NCI-H1092 (cell line): ENCODE measurements at places on chromosomes 3 and 15.

- no peak for DNase-seq
Observed at GRCh38 chr3:151987893-151988292, 114.5 kb downstream of the SUCNR1 start.

GRCh38 chr3:24490151-24490550, 4.5 kb downstream of the THRB start:
- no peak for DNase-seq

DNA sequence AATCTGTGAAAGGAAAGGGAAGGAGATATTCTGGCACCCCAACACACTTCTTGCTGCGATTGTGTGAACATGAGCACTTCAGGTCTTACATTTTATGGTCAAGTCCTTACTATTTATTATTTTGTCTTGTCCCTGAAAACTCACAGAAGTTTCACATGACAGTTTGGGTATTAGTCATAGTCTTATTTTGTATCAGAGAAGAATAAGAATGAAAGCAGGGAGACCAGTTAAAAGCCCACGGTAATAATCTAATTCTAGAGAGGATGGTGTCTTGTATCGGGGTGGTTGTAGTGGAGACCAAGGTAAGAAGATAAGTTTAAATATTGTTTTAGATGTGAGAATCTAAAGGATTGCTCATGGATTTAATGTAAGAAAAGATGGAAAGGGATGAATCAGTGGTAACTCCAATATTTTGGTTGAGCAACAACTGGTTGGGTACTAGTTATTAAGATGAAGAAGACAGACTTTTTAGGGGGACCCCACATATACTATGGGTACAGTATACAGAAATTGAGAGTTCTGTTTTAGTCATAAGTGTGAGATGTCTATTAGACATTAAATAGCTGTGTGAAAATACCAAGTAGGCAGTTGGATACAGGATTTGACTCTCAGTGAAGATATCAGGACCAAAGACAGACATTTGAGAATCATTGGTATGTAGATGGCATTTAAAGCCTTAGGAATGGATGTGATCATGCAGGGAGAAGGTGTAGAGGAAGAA, 227.6 kb downstream of the MFSD1 start:
- no peak for DNase-seq

GRCh38 chr15:72833561-72833960, 50.0 kb upstream of the ADPGK start:
- no peak for DNase-seq

DNA sequence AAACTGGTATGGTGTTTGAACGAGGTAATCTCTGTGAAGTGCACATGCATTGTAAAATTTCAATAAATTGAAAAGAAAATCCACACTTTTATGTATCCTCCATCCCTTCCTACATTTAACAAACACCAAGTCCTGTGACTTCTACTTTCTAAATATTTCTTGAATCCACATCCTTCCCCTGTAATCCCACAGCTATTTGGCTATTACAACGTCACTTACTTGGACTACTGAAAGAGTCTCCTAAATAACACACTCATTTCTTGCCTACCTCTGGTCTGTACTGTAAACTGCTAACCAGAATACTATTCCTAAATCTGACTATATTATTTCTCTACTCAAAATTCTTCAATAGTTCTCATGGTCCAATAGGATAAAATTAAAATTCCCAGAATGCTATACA, 176.1 kb downstream of the NEK10 start:
- DNase-seq: no peak

DNA sequence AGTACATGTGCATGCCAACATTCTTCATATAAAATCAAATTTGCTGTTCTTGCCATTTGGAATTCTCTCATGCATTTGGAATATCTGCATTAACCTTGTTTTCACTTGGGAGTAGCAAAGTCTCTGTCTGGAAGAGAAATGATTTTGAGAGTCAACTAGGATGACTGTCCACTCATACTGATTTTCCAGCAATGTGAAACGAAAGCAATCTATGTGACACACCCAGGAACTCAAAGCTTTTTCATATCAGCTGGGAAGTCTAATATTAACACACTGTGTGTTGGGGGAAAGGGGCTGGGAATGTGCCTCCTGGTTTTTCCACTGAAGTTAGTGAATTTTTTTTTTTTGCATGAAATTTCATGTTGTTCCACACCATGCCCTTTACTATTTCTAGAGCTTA, 124.9 kb downstream of the DUT start:
- no peak for DNase-seq

- DNase-seq: no peak
Observed at GRCh38 chr3:46695177-46695961, 1.9 kb upstream of the ALS2CL start.

GRCh38 chr3:179603831-179604230, 607 bp downstream of the MRPL47 start:
- DNase-seq: no peak

DNA sequence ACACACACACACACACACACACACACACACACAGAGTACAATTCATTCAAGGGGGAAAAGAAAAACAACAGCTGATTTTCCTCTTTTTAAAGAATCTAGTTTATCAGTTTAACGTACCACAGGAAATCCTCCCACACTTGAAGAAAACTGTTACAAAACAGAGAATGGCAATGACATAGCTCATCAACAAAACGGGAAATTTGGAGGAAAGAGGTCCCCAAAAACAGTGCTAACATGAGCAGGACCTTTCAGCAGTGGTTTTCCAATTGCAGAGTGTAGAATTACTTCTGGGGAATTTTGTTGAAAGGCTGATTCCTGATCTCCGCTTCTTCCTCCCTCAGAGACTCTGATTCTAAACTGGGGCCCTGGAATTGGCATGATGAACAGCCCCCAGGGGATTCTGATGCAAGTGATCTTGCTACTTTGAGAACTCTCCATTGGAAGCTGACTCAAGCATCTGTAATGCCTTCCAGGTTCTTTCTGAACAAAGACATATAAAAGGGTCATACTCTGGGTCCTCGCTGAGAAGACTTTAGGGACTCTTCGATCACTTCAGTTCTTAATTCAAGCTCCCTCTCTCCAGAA, 442.6 kb upstream of the PROK2 start:
- DNase-seq: no peak

GRCh38 chr3:101182734-101183133, 137.6 kb downstream of the IMPG2 start:
- DNase-seq: no peak

DNA sequence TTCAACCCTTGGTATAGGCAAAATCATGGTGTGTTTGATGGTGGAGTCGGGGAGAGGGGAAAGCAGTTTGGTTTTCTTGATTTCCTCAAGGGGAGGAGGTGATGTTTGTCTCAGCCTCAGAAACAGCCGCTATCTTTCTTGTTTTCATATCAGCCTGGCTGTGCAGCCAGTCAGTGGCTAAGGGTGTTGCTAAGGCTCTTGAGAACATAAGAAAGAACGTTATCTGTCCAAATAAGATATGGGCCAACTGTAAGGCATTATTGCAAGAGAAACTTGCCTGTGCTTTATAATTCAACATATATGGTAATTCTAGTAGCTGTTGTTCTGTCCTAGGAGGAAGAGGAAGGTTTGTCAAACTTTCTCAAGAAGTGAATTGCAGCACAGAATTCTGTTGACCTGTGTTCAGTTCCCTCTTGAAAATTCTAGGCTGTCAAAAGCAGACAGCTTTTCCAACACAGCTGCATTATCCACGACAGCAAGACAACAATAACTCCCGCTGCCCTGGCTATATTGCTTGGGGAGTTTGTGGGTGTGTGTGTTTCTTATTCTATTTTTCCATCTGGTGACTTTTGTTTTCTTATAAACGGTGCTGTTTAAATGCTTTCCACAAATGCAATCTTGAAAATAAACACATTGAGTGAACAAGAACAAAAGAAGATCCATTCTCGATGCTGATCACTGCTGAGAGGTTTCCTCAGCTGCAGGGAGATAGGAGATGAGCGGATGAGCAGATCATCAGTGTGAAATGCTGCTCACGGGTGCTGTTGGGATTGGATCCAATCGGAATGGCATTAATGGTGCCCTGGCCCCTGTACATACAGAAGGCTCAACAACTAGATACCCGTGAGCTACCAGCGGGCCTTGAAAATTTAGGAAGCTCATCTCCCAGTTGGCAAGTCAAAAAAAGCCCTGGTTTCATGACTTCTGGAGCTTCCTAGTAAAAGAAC, 90.8 kb upstream of the TNFAIP8L3 start:
- DNase-seq: no peak

DNA sequence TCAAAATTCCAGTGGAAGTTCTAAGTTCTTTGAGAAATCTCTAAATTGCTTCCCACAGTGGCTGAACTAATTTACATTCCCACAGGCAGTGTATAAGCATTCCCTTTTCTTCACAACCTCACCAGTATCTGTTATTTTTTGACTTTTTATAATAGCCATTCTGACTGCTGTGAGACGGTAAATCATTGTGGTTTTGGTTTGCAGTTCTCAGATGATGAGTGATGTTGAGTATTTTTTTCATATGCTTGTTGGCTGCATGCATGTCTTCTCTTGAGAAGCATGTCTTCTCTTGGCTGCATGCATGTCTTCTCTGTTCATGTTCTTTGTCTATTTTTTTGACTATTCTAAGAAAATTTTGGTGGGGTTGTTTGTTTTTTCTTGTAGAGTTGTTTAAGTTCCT, 499.6 kb upstream of the CCDC54 start:
- no peak for DNase-seq

- DNase-seq: no peak
Observed at GRCh38 chr3:120144267-120144666, 50.0 kb upstream of the GSK3B start.

DNA sequence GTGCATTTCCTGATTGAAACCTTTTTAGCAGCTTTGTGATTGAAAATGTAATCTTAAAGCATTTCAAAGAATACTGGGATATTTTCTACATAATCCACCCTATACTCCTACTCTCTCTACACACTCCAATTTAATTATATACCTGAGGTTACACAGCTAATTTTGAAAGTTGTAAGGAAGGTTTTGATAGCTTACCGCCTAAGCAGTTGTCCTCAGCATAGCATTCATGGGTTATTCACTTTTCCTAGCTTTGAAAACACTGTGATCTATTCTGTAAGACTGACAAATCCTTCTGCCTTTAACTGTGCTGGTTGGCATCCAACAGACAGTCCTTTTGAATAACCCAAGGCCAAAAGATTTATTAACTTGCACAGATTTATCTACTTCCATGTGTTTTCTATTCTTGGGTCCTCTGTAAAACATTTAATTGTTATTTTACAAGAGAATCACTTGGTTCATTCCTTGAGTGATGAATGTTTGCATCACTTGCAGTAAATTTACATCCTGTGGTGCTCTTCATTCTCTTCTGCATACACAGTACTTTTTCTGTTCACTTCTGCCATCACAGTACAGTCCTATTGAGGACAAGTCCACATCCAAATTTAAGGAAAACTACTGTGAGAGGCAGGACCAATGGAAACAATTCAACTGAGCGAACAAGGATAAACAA, 44.8 kb downstream of the SERPINI1 start:
- no peak for DNase-seq

- DNase-seq: no peak
Observed at GRCh38 chr15:74402337-74402841, 31.4 kb downstream of the SEMA7A start.

DNA sequence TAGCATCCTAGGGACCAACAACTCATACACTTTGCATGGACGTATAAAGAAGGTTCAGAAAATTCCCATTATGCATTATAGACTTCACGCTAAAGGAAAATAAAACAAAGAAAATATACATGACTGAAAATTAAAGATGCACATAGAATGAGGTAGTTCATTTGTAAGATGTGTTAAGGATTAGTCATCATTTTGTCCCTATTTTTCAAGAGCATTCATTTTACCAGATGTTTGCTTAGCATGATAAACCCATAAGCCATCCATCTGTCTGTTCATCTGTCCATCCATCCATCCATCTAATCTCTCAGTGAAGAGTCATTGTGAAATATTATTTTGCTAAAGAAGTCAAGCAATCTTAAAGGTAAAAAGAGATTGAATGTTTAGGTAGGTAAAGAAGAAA, 80.3 kb downstream of the TFG start:
- DNase-seq: no peak

DNA sequence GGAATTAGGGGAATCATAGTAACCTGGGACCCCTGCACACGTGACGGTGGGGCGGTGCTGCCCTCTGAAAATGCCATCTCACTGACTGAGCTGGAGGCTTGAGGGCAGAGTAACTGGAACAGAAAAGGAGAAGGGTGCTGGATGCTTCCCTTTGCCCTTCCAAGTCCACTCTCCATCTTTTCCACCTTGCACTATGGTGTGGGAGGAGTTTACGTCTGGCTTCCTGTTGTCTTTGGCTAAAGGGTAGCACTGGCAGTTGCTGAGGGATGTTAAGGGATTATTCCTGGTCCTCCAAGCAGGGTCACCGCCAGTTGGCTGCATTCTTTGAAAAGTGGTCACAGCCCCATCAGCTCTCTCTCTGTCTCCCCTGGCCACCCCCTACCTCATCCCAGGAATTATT, 129.4 kb upstream of the SNTN start:
- no peak for DNase-seq

DNA sequence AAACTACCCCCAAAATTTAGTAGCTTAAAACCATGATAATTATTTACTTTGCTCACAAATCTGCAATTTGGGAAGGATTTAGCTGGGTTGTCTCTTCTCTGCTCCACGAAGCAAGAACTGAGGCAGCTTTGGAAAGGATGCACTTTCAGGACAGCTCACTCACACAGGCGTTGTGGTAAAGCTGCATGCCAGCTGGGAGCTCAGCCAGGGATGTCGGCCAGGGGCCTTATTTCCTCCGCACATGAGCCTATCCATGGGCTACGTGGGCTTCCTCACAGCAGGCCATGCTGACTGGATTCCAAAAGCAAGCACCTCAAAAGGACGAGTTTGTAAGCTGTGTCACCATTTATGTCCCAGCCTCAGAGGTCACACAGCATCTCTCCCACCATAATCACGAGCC, 301.3 kb upstream of the IGF1R start:
- DNase-seq: no peak

- no peak for DNase-seq
Observed at GRCh38 chr3:48990636-48991469, 812 bp downstream of the P4HTM start.

GRCh38 chr3:63631670-63632069, 20.8 kb upstream of the SNTN start:
- no peak for DNase-seq
